Mesothelial cell of epicardium (in vitro differentiated cells): ENCODE measurements at places on chromosomes 7 and 10.

DNA sequence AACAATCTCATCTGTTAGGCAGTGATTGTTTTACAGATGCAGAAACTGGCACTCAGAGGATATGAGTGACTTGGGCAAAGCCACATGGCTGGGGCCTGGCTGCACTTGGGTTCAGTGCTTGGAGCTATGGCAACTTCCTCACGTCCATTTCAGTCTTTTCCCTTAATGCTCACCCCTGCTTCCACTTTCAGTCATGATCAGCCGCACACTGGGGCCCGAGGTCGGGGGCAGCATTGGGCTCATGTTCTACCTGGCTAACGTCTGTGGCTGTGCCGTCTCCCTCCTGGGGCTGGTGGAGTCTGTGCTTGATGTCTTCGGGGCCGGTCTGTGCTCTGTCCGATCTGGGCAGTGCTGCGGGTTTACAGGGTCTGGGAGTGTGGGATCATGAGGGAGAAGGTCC lies 3.0 kb downstream of the SLC12A9 start:
- DNase-seq, result no peak

DNA sequence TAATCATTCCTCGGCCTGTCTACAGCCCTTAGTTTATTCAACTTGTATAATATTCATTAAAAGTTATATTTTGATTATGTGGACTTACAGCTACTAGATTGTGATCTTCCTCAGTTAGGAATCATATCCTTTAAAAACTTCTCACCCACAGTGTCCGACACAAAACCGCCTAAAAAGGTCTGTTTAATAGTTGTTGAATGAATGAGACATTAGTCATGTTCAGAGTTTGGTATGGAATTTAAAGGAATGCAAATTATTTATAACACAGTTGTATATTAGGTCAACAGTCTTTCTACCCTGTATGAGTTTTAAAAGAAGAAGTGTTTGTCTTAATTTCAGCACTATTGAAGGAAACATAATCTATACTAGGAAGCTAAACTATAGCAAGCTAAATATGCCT lies 390.0 kb downstream of the ARL4A start:
- DNase-seq, result no peak

GRCh38 chr10:104099941-104100340 lies 14.3 kb upstream of the COL17A1 start:
- DNase-seq, result no peak

GRCh38 chr10:13853854-13854253 lies 267.1 kb downstream of the PRPF18 start:
- DNase-seq, result no peak

DNA sequence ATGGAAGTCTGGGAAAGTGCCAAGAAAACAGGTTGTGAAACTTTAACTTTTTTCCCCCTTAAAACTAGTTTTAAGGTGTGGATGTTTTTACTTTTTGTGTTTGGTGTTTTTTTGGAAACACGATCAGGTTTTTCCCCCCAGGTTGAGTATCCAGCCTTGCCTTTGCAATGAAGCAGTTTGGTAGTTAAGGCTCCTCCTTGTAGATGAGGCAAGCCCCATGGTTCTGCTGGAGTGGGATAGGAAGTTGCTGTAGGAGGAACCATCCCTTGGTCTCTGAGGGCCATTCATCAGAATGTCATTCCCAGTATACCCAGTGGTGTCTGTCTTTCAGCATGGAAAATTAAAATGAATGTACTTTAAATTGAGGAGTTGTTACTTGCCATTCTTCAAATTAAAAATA lies 2.7 kb downstream of the CUL1 start:
- DNase-seq, result no peak

DNA sequence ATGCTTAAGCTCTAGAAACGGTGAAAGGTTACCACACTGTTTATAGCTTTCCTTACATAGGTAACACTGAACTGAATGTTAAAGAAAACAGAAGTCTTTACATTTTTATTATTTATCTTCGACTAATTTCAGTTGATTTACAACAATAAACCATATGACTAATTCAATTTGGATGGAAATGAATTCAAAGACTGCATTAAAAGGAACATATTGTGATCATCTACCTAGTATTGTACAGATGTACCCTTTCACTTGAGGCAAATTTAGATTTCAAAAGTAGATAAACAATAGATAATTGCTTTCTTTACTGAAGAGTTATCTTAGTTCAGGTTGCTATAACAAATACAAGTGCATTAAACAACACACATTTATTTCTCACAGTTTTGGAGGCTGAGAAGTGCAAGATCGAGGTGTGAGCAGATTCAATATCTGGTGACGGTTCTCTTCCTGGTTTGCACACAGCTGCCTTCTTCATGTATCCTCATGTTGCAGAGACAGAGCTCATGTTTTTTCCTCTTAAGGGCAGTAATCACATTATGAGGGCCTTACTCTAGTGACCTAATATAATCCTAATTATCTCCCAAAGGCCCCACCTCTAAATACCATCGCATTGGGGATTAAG lies 15.0 kb upstream of the ARMC3 start:
- no peak for DNase-seq

DNA sequence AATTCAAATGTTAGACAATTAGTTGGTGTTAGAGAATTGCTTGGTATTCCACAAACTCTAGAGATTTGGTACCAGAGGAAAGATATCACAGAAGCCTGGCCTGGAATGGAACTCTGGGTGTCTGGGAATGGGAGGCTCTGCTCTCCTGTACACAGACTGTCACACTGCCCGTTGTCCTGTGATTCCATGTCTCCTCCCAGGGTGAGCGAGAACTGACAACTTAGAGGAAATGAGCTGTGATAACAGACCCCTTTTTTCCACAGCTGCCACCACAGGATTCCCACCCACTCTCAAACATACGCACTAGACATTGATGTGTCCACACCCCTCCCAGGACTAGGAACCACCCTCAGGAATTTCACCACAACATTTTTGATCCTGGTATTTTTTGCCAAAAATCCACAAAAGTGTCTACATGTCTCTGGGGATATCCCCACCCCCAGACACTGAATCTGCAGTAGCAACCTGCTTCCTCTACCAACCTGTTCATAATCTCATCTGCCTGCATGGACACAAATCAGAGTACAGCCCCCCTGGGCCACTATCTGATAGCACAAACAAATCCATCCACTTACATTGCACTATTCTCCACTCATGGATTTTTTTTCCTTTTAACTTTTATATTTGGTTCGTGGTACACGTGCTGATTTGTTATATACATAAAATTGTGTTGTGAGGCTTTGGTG lies 4.7 kb downstream of the ZNF273 start:
- DNase-seq, result no peak

GRCh38 chr10:132878730-132879407 lies 63.5 kb downstream of the CFAP46 start:
- DNase-seq, result peak; percentile 15
